PC-3 (cell line): ENCODE measurements at places on chromosomes 6 and 20. TPM values are rescaled to one million over a fixed set of nuclear protein-coding genes. Genes with fewer than 3 reads are reported as not detected.

The ZSCAN16 gene
- total RNA-seq, result 4.5 and 8.1 TPM in 2 replicates

The SLC24A3 gene
- total RNA-seq, result 0.11 TPM in 1 of 2 replicates, not detected in the other

The TOX2 gene
- 0.98 and 1.8 TPM in 2 replicates for total RNA-seq

The ADGRF5 gene
- 0.75 and 1.6 TPM in 2 replicates for total RNA-seq

The CCDC167 gene
- total RNA-seq, result 54.1 and 56.9 TPM in 2 replicates

The MRAP2 gene
- 0.07 and 0.12 TPM in 2 replicates for total RNA-seq

The ZFP57 gene
- not detected in 2 replicates for total RNA-seq

The TRIM10 gene
- total RNA-seq, result not detected in 2 replicates

The MTFR2 gene
- total RNA-seq, result 6.2 and 12.4 TPM in 2 replicates

The GRIK2 gene
- total RNA-seq, result 0.55 and 2.8 TPM in 2 replicates

The MEP1A gene
- total RNA-seq, result not detected in 2 replicates

The PRSS16 gene
- 7.3 and 15.9 TPM in 2 replicates for total RNA-seq

The PLA2G7 gene
- 1.8 and 2.9 TPM in 2 replicates for total RNA-seq

The MROH8 gene
- total RNA-seq, result 0.58 and 0.98 TPM in 2 replicates

The SLC17A2 gene
- total RNA-seq, result not detected in 2 replicates

The NR2E1 gene
- total RNA-seq, result 0.07 TPM in 1 of 2 replicates, not detected in the other

The TREML2 gene
- not detected in 2 replicates for total RNA-seq

The WFDC8 gene
- not detected in 2 replicates for total RNA-seq

The SERPINB6 gene
- total RNA-seq, result 119 and 140 TPM in 2 replicates

The C6orf89 gene
- 23.2 and 27.8 TPM in 2 replicates for total RNA-seq

The CASS4 gene
- total RNA-seq, result 0.04 and 0.17 TPM in 2 replicates

The RBM24 gene
- 2.0 and 3.2 TPM in 2 replicates for total RNA-seq

The CGAS gene
- total RNA-seq, result 18.7 and 19.4 TPM in 2 replicates

The PSMA7 gene
- total RNA-seq, result 751 and 808 TPM in 2 replicates

The CRISP2 gene
- total RNA-seq, result not detected in 2 replicates

The OXT gene
- not detected in 2 replicates for total RNA-seq

The SPATS1 gene
- total RNA-seq, result not detected in 2 replicates
